Hindlimb muscle (tissue), 1 donor: ENCODE measurements at places on chromosomes 3 and 15. TPM values are rescaled to one million over a fixed set of nuclear protein-coding genes. Genes with fewer than 3 reads are reported as not detected.

Gene MON1A
- 9.7 TPM for polyA plus RNA-seq

Gene FANCD2
- 6.4 TPM for polyA plus RNA-seq

Gene EFL1
- polyA plus RNA-seq = 12.2 TPM

Gene EAF2
- polyA plus RNA-seq = 8.4 TPM

Gene HRG
- polyA plus RNA-seq = 0.18 TPM

Gene C2CD4A
- not detected for polyA plus RNA-seq

Gene TEX55
- polyA plus RNA-seq = not detected

Gene POU1F1
- not detected for polyA plus RNA-seq

Gene KLF15
- polyA plus RNA-seq = 1.6 TPM

Gene TTC14
- polyA plus RNA-seq = 32.5 TPM

Gene CX3CR1
- polyA plus RNA-seq = 6.7 TPM

Gene NMNAT3
- polyA plus RNA-seq = 4.0 TPM

Gene LRTM1
- polyA plus RNA-seq = 96.0 TPM

Gene ROBO2
- 2.9 TPM for polyA plus RNA-seq

Gene SERINC4
- polyA plus RNA-seq = 0.90 TPM

Gene CD80
- polyA plus RNA-seq = not detected

Gene GOLGA8G
- polyA plus RNA-seq = not detected

DNA sequence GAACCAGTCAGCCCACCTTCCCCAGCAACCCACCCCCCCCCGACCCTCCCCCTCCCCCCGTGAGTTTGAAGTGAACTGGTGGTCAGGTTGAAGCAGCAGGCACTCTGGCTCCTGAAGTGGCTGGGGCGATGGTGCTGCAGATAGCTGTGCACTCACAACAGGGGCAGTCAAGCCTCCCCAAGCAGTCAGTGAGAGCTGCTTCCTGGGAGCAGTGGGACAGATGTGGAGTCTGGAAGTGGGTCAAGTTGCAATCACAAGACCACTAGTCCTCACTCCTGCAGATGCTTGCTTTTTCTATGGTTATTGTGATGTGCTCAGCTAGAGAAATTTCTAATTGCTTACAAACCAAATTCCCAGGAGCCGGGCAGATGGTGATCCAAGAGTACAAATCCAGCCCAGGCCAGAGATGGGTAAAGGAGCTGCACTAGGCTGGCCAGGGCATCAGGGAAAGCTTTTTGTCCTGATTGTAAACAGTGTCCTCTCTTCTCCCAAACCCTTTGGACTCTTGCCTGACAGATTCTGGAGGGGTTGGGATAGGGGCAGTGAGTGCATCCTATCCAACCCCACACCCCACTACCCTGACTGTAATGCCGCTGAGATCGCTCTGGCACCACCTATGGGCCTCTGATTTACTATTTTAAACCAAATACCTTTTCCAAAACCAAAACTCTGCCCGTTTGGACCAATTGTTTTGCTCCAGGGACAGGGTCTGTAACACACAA lies 9.8 kb upstream of the CLPX start:
- DNase-seq = peak; percentile 79

DNA sequence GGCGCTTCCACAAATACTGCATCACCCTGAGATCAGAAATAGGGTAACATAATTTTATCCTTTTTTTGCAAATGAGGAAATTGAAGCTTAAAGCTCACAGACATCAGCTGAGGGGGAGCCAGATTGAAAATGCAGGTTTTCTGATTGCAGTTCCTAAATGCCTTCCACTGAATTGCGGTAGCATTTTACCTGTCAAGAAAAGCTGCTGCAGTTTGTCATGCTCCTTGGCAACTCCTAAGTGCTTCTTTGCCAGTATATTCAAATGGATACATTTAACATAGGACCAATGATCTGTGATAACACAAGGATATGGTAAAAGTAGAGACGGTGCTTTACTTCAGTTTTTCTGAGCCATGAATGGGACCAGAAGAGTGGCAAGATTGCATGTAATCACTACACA lies 50.5 kb downstream of the SPATA16 start:
- no peak for DNase-seq

GRCh38 chr15:77738441-77739302 lies 106.0 kb upstream of the LINGO1 start:
- no peak for DNase-seq

GRCh38 chr15:43230640-43231115 lies 9.9 kb upstream of the EPB42 start:
- no peak for DNase-seq

GRCh38 chr3:87996882-87997281 lies 61.9 kb downstream of the CGGBP1 start:
- no peak for DNase-seq

- no peak for DNase-seq
Measured at GRCh38 chr15:69804786-69805185, 292.9 kb downstream of the TLE3 start.

GRCh38 chr3:42887084-42887483 lies 11.4 kb upstream of the CYP8B1 start:
- no peak for DNase-seq

- no peak for DNase-seq
Measured at GRCh38 chr15:84829428-84829827, 12.3 kb downstream of the ALPK3 start.

DNA sequence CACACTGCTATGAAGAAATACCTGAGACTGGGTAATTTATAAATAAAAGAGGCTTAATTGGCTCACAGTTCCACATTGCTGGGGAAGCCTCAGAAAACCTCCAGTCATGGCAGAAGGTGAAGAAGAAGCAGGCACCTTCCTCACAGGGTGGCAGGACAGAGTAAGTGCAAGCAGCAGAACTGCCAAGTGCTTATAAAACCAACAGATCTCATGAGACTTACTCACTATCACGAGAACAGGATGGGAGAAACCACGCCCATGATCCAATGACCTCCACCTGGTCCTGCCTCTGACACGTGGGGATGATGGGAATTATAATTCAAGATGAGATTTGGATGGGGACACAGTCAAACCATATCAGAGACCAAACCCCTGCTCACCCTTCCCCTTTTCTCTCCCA lies 75.0 kb downstream of the TRIM69 start:
- no peak for DNase-seq

GRCh38 chr3:61358364-61358763 lies 107.1 kb upstream of the FHIT start:
- peak; percentile 65 for DNase-seq

DNA sequence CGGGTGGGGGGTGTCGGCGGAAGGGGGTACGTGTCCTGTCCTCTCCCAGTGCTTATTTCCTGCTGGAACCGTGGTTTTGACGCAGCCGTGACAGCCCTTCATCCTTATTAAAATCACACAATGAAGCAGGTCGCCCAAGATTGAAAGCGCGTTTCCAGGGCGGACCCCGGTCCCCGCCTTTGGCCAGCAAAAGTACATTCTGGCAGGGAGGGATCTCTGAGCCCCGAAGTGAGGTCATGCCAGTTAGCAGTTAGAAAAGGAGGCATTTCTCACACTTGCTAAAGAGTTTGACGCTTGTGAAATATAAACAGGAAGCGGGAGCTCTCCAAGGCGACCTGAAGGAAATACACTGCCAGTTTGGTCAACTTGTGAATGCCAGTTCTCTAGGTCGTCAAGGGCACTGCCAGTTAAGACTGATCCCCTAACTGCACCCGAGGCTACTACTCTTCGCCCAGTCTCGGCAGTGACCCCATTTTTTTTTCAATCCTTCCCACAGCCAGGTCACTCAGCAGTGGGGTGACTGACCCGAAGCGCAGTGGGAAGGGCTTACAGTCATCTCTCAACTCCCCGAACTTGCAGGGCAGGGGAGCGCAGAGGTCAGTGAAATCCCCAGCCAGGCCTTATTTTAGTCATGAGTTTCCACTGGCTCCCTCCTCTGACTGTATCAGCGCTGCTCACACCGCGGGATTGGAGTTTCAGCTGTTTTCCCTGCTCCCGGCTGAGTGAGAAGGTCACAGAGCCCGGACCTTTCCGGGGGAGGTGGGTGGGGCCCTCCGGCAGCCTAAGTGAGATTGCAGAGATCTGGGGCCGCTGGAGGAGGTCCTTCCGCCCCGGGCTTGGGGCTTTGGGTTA lies 2.0 kb upstream of the BHLHE40 start:
- DNase-seq = peak; percentile 83

DNA sequence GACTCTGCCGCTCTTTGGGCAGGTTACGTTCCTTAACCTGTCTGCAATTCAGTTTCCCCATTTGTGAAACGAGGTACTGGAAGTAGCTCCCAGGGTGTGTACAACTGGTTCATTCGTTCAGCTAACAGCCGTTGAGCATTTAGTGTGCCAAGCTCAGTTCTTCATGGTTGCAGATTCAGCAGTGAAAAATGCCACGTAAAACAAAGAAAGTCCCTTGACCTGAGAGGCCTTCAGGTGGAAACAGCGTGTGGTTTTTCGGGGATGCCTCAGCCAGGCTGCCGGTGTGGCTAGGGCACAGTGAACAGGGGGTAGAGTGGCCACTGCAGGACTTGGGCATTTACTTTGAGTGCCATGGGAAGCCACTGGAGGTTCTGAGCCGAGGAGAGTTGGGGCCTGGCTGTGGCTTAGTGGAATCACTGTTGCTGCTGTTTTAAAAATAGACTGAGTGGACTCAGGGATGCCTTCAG lies 4.7 kb downstream of the SYNM start:
- DNase-seq = no peak

DNA sequence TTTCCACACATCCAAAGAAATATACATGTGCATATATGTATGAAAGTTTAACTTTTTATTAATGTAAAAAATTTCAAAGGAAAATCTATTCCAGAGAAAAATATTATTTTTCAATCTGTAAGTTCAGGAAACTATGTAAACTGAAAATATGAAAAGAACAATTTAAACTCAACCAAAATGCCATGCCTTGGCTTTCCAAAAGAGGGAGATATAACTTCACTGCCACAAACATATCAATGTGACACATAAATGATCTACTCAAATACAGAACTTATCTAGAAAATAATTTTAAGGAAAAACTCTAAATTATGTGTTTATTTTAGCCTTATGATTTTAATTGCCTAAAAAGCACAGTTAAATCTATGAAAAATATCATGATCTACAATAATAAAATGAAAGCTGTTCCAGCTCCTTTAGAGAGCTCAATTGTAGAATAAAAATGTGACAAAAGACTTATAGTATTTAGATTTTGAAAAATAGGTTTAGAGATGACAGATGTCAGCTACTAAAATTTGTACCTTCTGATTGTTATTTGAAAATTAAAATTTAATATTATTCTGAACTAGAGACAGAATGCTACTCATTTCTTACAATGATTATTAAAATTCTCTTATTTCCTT lies 94.8 kb downstream of the GBE1 start:
- DNase-seq = no peak

GRCh38 chr3:67509471-67510075 lies 144.8 kb downstream of the SUCLG2 start:
- no peak for DNase-seq

- DNase-seq = no peak
Measured at GRCh38 chr15:33005582-33005981, 188.9 kb downstream of the FMN1 start.

DNA sequence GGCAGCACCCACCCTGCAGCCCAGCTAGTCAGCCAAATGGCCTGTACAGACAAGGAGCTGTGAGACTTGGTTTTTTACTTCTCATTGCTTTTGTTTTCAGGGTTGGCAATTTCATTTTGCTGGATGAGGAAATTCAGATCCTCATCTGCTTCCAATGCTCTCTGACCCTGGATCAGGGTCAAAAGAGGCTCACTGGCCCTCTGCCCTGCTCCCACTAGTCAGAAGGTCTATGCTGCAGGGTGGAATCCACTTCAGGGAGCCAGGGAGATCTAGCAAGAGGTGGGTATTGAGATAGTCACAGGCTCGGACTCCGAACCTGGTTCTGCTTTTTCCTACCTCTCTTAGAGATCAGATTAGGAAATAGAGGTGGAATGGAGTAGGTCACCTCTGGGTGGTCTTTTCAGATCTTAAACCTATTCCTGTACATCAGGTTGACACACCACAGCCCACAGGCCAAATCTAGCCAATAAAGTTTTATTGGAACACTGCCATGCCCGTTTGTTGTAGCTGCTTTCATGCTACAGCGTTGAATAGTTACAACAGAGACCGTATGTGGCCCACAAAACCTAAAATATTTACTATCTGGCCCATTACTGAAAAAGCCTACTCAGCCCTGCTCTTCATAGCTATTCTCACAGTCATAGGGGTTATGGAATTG lies 26.4 kb upstream of the GLCE start:
- DNase-seq = no peak

DNA sequence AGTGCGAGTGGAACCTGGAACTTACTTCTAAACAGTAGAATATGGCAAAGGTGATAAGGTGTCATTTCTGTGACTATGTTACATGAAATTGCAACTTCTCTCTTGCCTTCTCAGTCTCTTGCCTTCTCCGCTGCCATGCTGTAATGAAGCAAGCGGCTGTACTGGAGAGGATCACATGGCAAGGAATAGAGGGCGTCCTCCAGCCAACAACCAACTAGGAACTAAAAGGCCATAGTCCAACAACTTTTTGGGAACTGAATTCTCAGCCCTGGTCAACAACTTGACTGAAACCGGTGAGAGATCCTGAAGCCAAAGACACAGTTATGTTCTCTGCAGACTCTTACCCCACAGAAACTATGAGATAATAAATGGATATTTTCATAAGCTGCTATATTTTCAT lies 143.5 kb downstream of the P3H2 start:
- no peak for DNase-seq

DNA sequence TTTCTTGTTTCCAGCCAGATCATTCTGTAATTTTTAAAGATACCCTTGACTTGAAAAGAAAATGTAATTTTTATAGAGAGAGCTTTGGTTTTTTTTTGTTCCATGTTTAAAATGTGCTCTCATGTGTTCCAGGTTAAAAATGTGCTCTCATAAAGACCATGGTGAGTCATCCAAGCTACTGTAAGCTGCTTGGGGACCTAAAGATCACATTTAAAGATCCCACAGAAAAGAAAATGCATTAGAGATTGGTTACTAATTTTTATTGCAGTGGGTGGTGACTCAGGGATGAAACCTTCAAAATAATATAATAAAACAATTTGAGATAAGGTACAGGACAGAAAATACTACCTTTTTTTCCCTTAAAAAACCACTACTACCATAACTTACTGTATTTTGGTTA lies 11.0 kb downstream of the TCF12 start:
- DNase-seq = no peak

GRCh38 chr15:65980824-65981456 lies 111.6 kb downstream of the RAB11A start:
- DNase-seq = peak; percentile 29

- no peak for DNase-seq
Measured at GRCh38 chr15:35980719-35981118, 434.8 kb upstream of the DPH6 start.

- DNase-seq = no peak
Measured at GRCh38 chr15:56160966-56161365, 82.7 kb downstream of the RFX7 start.

- DNase-seq = peak; percentile 48
Measured at GRCh38 chr15:54559405-54560069, 581.3 kb downstream of the UNC13C start.

DNA sequence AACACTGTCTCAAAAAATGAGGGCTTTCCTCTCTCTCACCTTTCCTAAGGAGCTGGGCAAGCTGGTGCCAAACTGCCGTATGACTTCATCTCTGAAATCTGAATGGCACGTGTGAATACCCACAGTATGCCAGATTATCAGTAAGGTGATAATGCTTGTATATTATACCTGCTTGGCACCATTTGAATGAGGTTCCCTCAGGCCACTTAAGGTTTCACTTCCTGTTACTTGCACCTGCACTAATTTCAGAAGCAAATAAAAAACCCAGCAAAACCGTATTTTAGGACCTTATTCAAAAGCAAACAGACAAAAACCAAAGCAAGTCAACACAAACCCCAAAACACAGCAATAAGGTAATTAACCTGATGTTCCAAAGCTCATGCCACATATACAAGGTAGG lies 19.7 kb downstream of the FOXP1 start:
- DNase-seq = no peak

GRCh38 chr3:112391648-112392047 lies 58.7 kb downstream of the CD200 start:
- no peak for DNase-seq
